ENCODE measurements at places on chromosomes 6 and 20. TPM values are rescaled to one million over a fixed set of nuclear protein-coding genes. Genes with fewer than 3 reads are reported as not detected.

- peak; percentile 40 for DNase-seq
Measured at GRCh38 chr6:97292671-97293070, 9.7 kb upstream of the MMS22L start.

The RAB44 gene
- total RNA-seq = not detected

The PRR18 gene
- total RNA-seq = not detected

The CNBD2 gene
- total RNA-seq = not detected

DNA sequence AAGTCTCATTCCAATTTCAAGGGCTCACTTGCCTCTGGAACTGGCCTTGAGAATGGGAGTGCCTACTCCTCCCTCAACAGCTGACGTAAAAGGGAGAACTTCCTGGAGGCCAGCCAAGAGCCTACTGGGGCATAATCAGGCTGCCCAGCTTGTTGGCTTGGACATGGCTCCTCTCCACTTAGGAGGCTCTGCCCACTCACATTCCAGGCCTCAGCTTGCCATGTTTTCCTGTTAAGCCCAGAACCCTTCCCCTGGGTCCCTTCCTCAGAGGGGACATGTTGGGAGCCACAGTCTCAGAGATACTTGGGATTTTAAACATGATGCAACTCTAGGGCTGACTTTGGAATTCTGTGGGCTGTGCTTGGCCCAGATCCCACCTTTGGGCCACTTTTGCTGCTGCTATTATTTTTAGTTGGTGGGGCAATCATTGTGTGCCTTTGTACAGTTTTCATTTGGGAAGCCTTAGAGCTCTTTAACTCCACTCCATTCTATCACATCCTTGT is 31.5 kb upstream of the ADTRP start:
- peak; percentile 89 for DNase-seq

- DNase-seq = no peak
Measured at GRCh38 chr6:54614499-54615195, 231.9 kb upstream of the FAM83B start.

DNA sequence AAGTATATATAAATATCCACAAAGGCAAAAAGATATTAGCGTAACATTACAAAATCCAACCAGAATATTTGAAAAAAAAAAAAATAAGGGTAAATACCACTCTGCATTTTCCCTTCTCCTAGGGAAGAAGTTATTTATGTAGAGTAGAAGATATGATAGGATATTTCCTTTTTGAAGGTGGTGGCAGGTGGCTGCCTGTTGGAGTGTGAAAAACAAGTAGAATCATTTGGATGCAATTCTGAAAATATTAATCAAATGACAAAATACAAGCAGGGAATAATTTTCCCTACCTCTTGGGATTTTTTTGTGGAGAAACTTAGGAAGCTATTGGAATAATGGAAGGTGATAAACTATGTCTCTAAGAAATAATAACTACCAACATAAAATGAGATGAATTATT is 62.5 kb upstream of the OGFRL1 start:
- no peak for DNase-seq

The TREM2 gene
- total RNA-seq = not detected

- DNase-seq = no peak
Measured at GRCh38 chr6:155212616-155213380, 51.0 kb upstream of the CLDN20 start.

GRCh38 chr20:41447006-41447405 is 80.4 kb upstream of the EMILIN3 start:
- DNase-seq = no peak

The KIF25 gene
- total RNA-seq = not detected

GRCh38 chr6:92125681-92126080 is 1293.7 kb downstream of the EPHA7 start:
- no peak for DNase-seq

The CENPW gene
- total RNA-seq = 7.3 TPM

The DAAM2 gene
- total RNA-seq = 5.1 TPM

GRCh38 chr20:19222520-19223040 is 10.1 kb downstream of the SLC24A3 start:
- no peak for DNase-seq

DNA sequence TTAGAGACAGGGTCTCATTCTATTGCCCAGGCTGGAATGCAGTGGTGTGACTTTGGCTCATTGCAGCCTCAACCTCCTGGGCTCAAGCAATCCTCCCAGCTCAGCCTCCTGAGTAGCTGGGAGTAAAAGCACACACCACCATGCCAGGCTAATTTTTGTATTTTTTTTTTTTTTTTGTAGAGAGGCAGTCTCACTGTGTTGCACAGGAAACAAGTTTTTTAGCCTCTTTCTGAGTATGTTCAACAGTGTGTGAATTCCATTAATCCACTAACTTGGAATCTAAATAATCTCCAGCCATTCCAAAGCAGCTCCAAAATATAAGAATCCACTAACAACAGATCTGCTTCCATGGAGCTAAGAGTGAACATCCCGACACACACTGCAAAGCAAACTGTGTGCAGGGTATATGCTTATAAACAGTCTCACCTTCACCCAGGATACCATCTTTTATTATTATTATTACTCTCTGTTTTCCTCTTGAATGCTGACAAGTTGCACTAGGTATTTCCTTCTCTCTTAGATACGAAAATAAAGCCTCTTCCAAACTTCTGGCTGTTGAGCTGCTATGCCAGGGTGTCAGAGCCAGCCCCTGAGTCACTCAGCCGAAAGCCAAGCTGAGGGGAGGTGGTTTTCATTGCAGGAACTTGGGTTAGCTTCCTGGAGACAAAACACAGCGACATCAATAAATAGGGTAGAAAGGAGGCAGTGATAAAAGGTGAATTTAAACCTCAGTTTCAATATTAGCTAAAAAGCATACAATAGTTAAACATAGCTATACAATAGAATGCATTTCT is 264.9 kb downstream of the HIVEP2 start:
- DNase-seq = peak; percentile 85

DNA sequence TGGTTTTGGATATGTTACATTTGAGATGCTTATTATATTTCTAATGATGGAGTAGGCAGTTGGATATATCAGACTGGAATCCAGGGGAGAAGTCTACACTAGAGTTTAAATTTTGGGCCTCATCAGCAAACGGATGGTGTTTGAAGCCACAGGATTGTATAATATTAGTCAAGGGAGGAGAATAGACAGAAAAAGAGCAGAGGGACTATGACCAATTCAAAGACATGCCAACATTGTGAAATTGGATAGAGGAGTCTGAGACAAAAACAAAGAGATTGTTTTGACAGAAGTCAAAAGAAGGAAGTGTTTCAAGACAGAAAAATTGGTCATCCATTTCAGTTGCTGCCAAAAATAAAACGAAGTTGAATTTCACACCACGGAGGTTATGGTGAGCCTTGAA is 66.5 kb downstream of the NOX3 start:
- DNase-seq = peak; percentile 19

- no peak for DNase-seq
Measured at GRCh38 chr6:51684603-51685002, 402.8 kb downstream of the PKHD1 start.

- peak; percentile 90 for DNase-seq
Measured at GRCh38 chr20:13821876-13822275, 37.0 kb downstream of the NDUFAF5 start.

The ECI2 gene
- total RNA-seq = 116 TPM

The CDH4 gene
- 4.4 TPM for total RNA-seq

- no peak for DNase-seq
Measured at GRCh38 chr6:108903796-108904195, 55.6 kb downstream of the ARMC2 start.

DNA sequence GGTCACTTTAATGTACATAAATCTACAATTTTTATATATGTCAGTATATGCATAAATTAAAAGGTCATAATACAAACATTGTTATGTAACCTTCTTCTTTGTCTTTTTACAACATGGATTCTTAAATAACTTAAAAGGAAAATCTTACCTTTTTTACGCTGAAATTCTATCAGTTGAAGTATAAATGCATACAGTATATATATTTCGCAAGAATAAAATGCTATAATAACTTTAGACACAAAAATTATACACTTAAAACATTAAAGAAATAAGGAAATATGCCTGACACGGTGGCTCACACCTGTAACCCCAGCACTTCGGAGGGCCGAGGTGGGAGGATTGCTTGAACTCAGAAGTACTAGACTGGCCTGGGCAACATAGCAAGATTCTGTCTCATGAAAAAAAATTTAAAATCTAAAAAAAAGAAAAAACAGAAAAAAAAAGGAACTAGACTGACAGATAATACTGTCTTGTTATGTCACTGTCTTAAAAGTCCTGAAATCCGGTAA is 109.8 kb upstream of the MAP7 start:
- no peak for DNase-seq

The TCF15 gene
- not detected for total RNA-seq

DNA sequence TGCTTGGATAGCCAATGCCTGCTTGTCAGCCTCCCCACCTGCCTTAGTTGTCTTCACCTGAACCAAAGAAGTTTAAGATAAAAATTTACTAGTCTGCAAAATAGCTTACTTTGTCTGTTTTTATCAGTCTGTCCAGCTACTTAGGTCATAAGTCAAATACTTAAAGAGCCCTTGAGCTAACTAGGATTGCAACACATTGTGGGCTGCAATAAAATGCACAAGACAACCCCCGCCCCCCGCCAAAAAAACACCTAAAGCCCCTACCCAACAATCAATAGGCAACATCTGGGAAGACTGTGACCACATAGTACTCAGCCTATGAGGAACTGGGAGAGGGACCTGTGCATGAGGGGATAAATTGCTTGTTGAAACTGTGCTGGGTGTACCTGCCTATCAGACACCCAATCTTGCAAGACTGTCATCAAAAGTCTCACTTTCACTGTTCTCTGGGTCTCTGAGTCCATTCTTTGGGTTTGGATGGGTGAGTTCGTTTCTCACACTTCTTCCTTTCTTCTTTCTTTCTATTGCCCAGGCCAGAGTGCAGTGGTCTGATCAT is 27.3 kb upstream of the ABCC10 start:
- DNase-seq = no peak

The NMBR gene
- not detected for total RNA-seq

GRCh38 chr6:37583261-37583660 is 83.6 kb upstream of the CCDC167 start:
- no peak for DNase-seq

- DNase-seq = no peak
Measured at GRCh38 chr20:19161336-19161735, 51.1 kb upstream of the SLC24A3 start.

The NKX2-2 gene
- total RNA-seq = not detected

DNA sequence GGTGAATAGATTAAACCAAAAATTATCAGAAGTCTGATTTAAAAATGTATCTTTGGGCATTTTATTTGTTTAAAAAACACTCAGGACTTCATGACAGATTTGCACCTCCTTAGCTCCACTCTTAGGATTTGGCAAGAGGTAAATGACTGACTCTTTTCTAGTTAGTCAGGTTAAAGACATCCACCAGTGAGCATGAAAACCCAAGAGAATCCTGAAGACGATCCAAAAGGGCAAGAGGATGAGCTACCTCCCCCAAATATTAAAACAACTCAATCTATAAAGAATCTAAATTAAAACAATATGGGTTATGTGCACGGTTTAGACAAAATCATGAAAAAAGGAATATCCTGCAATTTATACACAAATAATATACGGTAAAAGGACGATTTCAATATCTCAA is 89.4 kb upstream of the OPRM1 start:
- peak; percentile 70 for DNase-seq

GRCh38 chr6:31639449-31639861 is 13.0 kb downstream of the BAG6 start:
- DNase-seq = peak; percentile 82

GRCh38 chr6:90695316-90695715 is 108.4 kb upstream of the MAP3K7 start:
- no peak for DNase-seq

GRCh38 chr20:603116-603640 is 6.9 kb downstream of the TCF15 start:
- no peak for DNase-seq

The PSORS1C1 gene
- total RNA-seq = 0.22 TPM

DNA sequence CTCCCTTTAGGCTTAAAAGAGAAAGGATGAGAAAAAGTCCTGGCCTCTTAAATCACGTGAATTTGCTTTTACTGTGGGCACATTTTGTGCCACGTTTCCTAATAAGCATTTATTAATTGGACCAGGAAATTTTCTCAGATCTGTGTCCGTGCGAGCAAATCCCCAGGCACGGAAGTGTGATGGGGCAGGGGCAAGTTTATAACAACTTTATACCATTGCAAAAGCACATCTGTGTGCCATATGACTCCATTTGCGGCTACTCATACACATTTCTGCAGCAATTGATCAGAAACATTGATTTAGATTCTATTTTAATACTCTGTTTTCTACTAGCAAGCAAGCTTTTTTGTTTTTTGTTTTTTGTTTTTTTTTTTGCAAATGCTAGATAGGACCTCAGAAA is 373.2 kb downstream of the TAF4 start:
- DNase-seq = no peak

DNA sequence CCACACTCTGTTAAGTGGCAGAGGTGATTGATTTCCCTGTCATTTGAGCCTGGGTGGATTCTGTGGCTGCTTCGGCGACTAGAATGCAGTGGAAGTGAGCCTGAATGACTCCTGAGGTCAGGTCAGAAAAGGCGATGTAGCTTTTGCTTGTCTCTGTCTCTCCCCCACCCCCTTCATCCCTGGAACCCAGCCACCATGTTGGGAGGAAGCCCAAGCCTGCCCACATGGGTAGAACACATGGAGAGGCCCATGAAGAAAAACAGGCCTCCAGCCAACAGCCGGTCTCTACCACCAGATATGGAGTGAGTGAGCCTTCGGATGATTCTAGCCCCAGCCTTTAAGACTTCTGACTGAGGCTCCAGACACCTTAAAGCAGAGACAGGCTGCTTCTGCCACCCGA is 181.0 kb downstream of the TFAP2C start:
- DNase-seq = no peak
